ENCODE measurements at places on chromosomes 11 and 22.

DNA sequence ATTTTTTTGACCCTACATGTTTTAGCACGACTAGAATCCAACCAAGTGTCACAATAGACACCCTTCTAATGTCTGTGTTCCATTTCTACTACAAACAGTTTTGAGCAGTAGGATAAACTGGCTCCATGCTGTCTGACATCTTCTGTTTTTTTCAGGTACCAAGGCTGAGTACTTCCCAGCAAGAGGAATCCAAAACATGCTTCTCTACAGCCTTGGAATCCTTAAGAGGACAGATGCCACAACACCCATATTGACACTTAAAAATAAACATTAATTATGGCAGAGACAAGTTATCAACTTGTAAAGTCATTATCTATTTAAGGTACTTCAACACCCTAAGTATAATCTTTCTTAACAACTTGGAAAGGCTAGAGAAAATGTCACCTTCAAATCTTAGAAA lies 54.2 kb downstream of the LGR4 start:
- DNase-seq, result no peak

- no peak for DNase-seq
Observed at GRCh38 chr11:95577716-95578460, 211.7 kb downstream of the FAM76B start.

- no peak for DNase-seq
Observed at GRCh38 chr11:68089679-68090078, 31.5 kb downstream of the CHKA start.

- DNase-seq, result no peak
Observed at GRCh38 chr11:118046964-118047700, 29.7 kb upstream of the TMPRSS4 start.

DNA sequence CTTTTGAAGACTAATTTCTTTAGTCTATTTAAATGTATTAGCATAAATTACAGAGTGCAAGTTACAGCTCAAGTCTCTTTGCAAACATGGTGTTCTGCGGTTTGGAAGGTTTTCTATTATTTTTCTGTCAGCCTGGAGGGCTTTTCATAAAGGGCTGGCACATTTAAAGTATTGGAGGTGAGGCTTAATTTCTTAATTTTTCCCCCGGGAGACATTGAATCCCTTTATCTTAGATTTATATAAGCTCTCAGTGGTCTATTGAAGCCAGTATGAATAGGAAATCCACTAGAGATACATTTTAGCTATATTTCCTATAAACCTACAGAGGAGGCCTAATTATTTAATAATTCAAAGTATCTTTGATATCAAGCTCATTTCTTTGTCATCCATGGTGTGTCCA lies 102.7 kb upstream of the CLPB start:
- no peak for DNase-seq

GRCh38 chr22:38941488-38941987 lies 15.9 kb upstream of the APOBEC3A start:
- DNase-seq, result no peak

DNA sequence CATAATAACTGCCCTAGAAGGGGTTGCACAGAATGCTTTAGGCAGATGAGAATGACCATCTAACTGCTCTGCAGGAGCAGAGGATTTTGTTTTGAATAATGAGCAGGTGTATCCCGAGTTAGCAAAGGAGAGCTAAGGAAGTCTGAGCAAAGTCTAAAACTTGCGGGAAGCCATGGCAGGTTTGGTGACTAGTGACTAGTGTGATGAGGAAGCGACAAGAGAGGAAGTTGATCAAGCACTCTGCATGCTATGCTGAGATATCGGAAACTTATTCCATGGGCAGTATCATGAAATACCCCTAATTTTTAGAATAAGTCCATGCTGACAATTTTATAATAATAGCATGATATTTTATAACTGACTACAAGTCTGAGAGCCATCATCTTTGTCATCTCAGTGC lies 12.9 kb downstream of the OLFML1 start:
- DNase-seq, result no peak

GRCh38 chr11:33700063-33700501 lies 544 bp downstream of the C11orf91 start:
- no peak for DNase-seq

DNA sequence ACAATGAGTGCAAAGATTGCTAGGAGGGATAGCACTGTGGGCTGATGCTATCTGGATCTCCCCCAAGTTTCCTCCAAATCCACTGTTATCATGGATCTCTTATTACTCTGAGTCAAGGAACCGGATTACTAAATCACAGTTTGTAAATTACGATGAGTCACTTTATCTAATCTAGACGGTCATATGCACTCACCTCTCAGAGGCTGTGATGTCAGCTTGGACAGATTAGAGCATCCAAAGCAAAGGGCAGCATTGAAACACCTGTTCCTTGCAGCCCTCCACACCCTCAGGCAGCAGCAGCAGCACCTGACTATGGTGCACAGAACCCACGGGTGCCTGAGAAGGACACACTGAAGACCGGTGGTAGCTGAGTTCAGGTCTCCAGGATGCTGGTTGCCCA lies 14.0 kb upstream of the POU2AF1 start:
- no peak for DNase-seq

GRCh38 chr11:110059706-110060463 lies 33.3 kb upstream of the ZC3H12C start:
- no peak for DNase-seq

DNA sequence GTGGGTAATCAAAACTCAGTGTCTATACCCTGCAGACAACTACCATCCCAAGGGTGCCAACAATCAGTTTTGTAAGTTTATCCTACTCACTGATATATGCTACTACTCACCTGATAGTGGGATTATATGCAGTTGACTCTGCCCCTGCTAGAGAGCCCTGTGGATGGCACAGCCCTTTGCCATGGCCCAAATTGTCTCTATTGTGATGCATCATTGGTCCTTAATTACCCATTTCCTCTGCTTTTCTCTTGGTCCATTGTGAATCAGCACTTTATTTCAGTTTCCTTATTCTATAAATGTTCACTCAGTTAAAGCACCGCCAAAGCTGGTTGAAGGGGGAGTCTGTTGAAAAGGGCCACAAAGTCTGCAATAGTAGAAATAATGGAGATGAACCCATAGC lies 42.3 kb downstream of the PLAAT5 start:
- no peak for DNase-seq

DNA sequence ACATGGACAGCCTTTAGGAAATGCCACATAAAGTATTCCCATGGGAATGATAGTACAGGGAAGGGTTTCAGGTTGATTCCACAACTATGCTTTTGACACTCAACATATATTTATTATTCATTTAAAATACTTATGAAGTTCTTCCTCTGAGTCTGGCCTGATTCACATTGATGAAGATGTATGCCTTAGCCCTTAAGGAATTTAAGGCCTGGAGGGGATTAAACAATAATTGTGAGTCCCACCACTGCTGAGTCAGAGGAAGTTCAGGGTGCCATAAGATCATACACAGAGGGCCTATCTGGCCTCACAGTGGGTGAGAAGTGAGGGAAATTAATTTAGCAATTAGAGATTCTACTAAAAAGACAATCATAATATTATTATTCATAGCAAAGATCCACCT lies 161.1 kb upstream of the SNX19 start:
- no peak for DNase-seq

- no peak for DNase-seq
Observed at GRCh38 chr22:33109514-33110430, 51.6 kb upstream of the SYN3 start.

GRCh38 chr11:69257134-69257533 lies 36.8 kb upstream of the MYEOV start:
- DNase-seq, result no peak

- DNase-seq, result no peak
Observed at GRCh38 chr11:132686886-132687285, 845.4 kb downstream of the OPCML start.

DNA sequence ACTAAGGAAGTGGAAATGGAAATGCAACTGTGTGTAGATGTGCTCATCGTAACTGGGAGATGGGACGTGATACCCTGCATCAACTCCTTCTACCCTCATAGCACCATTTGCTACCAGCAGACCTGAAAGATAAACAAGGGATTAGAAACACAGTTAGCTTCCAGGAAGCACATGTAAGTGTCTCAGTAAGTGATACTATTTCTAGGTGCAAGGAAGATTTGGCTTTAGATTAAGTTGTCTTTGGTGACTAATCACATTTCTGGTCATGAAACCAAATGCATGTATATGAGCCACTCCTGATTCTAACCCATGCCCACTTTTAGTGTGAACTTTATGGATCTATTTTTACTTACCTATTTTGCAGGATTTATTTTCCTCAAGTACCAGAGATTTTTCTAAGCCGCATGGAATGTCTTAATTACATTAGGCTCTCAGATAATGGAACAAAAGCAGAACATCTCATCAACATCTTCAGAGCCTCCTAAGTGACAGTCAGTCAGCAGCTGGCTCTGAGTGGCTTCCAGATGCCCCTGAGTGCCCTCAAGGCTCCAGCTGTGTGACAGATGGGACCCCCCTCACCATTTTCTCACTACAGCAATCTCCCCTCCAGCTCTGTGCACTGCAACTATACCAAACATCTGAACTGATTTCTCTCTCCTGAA lies 21.2 kb downstream of the SLC5A12 start:
- no peak for DNase-seq

DNA sequence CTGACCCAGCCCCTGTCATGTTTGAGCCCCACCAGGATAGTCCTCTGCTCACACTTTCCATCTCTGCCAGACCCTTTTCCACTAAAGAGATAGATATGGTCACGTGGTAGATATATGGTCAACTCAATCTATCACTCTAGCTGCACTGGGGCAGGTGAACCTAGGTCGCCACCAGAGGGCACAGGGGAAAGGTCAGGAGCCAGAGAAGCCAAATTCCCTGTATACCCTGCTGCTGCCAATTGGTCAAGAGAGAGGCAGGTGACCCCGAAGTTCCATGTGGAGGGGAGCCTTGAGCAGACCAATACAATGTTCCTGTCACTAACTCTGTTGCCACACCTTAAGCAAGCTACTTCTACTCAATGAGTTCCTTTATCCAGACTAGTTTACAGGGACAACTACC lies 101.1 kb upstream of the GALNT18 start:
- no peak for DNase-seq

DNA sequence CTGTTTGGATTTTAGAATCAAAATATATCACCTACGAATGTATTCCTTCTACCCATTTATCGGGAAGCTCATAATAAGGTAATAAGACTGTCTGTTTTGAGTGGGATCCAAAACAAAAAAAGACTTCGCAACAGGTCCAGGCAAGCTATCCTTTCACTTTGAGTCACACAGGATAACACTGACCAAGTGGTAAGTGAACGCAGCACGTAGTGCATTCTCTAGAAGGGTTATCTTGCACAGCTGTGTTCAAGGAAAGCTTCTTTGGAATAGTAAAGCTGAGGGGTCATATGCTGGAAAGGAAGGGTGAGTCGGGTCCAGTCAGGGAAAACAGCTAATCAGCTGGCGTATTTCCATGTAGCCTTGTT lies 22.3 kb upstream of the NRGN start:
- DNase-seq, result no peak

DNA sequence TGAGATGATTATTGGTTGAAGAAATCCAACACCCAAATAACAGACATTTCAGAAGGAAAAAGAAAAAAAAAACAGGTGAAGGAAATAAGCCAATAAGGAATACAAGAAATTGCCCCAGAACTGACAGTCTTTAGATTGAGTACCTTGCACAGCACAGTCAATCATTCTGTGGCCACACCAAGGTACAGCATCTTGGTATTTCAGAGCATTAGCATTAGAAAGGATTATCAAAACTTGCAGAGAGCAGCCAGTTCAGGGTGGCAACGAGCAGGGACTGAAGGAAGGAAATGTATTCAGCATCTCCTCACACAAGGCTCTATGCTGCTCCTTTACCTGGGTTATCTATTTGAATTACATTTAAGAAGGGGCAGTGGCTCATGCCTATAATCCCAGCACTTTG lies 2.1 kb downstream of the ADA2 start:
- no peak for DNase-seq

GRCh38 chr11:133425992-133426391 lies 106.3 kb downstream of the OPCML start:
- no peak for DNase-seq

DNA sequence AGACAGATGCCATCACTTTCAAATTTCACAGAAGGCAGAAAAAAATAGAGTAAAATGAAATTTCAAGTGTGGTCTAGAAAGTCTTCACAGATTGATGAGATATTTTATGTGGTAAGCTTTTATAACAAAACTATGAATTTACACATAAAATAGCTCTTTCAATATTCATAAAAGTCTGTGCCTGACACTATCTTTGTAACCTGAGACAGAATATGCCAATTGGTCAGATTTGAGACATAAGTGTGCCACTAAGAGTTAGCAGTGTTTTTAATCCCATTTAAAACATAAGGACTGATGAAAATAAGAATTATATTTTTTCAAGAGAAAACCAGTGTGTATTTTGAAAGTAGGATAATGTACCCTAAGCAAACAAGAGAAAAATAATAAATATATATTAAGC lies 769.5 kb upstream of the LUZP2 start:
- no peak for DNase-seq

GRCh38 chr11:120837696-120838095 lies 186.2 kb upstream of the TBCEL start:
- DNase-seq, result no peak

GRCh38 chr11:26344647-26345046 lies 12.7 kb downstream of the ANO3 start:
- DNase-seq, result no peak

GRCh38 chr11:81673001-81673400 lies 1060.7 kb downstream of the FAM181B start:
- DNase-seq, result no peak

- no peak for DNase-seq
Observed at GRCh38 chr11:104582431-104582830, 315.8 kb downstream of the CASP12 start.

- no peak for DNase-seq
Observed at GRCh38 chr11:79060081-79060953, 380.5 kb downstream of the TENM4 start.

- DNase-seq, result no peak
Observed at GRCh38 chr22:17744430-17744829, 29.8 kb downstream of the BID start.

GRCh38 chr11:123125169-123125568 lies 63.2 kb upstream of the HSPA8 start:
- no peak for DNase-seq

GRCh38 chr11:13962562-13963168 lies at the start of gene SPON1:
SPON1 (plus strand) TSS chr11:13962723; CDS start chr11:13962905, 182 bp downstream.
- DNase-seq, result peak; percentile 73

- DNase-seq, result no peak
Observed at GRCh38 chr11:62708392-62708791, 916 bp downstream of the GNG3 start.

DNA sequence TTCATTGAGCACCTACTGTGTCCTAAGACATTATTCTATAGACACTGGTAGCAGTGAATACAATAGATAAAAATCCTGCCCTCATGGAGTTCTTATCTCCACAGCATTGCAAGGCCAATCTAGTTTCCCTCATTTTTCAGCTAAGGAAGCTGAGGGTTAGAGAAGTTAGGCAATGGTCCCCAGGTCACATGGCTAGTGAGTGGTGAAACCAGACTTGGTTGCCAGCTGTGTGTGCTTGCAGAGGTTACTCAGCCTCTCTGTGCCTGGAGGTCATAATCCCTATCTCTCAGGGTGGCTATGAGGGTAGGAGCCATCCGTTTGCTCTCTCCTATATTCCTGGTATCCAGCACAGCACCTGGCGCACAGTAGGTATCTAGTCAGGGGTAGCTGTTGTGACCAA lies 147.7 kb upstream of the SEZ6L start:
- DNase-seq, result no peak

GRCh38 chr22:36362932-36363331 lies 24.8 kb downstream of the MYH9 start:
- no peak for DNase-seq
